G401 (cell line): ENCODE measurements at places on chromosomes 16 and 17. TPM values are rescaled to one million over a fixed set of nuclear protein-coding genes. Genes with fewer than 3 reads are reported as not detected.

Gene TUFM
- 98.3 and 136 TPM in 2 replicates for total RNA-seq

DNA sequence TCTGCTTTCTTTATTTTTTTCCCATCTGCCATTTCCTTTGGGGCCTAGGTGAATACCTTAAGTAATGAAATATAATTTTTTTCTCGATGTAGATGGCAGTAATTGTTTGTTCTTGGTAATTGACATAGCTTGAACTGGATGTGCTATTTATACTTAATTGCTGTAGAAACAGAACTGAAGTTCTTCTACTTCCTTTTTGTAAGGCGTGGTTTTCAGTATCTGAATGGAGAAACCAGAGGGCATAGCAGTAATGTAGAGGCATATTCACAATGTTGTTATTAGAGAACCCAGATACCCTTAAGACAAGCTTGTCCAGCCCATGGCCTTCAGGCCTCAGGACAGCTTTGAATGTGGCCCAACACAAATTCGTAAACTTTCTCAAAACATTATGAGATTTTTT is 16.4 kb downstream of the ATP6V0A1 start:
- DNase-seq: no peak

DNA sequence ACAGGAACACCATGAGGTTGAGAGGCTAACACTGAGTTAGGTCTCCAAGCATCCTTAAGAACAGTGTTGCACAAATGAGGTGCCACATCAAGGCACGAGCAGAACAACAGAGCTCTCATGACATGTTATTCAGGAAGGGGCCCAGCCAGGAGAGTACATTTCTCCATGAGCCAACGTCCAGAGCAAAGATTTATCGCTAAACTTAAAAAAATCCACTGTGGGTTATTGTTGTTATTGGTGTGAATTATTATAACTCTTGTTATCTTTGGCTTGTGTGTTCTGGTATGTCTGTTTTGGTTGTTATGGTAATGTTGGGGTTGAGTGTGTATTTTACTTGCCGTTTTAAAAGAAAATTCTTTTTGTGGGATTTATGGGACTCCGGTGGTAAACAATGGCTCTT is 68.9 kb upstream of the MSI2 start:
- DNase-seq: no peak

DNA sequence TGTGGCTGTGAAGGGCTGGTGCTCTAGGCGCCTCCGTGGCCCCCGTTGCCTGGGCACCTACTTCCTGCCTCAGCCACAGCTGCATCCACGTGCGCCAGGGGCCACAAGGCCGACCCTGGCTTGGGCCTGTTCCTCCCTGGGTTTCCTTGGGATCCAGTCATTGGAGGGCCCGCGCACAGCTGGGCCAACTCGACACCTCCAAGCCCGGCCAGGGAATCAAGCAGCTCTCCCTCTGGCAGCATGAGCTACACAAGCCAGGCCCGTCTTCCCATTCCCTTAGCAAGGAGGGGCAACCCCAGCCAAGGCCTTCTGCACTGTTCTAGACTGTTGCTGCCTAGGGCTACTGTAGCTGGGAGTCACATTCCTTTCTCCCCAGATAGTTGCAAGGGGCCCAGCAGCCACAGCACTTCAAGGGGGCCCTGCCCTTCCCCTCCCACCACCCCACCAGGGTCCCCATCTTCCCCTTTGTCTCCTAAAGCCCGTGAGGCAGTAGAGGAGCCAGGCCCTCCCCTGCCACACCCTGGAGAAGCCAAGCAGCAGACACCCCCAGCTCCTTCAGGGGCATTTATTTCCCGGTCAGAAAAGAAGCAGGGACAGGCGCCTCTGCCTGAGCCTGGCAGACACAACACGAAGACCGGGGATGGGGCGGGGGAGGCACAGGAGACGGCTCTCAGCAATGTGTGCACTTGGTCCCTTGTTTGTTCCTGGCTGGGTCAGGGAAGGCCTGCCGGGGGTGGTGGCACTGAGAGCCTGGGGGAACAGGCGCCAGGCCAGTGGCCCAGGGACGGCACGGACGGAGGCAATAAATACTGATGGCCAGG is 3.8 kb downstream of the ARHGDIA start:
- DNase-seq: peak; percentile 35

DNA sequence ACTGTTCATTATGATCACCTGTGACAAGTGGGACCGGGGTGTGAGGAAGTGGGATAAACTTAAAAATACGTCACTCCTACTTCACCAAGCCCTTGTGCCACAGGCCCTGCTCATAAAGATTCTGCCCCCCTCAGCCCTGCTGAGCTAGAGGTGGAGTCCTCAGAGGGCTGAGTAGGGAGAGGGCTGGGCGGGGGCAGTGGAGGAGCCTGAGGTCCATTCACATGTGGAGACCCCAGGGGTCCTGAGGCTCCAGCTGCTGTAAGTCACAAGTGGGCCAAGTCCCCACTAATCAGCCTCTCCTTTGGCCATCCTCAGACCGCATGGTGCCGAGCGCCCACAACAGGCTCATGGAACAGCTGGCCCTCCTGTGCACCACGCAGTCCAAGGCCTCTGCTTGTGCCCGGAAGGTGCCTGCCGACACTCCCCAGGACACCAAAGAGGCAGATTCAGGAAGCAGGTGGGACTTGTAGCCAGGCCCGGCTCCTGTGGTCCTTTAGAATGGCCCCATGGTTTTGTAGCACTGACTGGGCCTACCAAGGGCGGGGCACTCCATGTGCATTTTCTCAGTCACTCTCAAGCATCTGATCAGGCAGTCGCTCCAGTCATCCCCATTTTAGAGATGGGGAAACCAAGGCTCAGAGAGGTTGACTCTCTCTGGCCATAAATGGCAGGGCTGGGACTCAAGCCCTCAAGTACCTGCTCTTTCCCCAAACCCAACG is 10.4 kb downstream of the DNAAF8 start:
- DNase-seq: no peak

DNA sequence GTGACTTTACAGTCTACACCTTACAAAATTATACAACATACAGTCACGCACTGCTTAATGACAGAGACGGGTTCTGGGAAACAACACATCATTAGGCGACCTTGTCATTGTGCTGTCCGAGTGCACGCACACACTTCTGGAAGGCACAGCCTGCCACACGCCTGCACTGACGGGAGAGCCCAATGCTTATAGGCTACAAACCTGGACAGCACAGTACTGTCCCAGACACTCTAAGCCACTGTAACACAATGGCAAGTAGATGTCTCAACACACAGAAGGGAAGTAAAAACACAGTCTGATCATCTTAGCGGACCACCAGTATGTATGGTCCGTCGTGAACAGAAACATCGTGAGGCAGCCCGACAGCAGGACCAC is 29.8 kb downstream of the KLHDC4 start:
- no peak for DNase-seq

- DNase-seq: no peak
These were observed 2.6 kb upstream of the HOXB5 start for GRCh38 chr17:48596000-48596734.

GRCh38 chr17:10748531-10749181 is 18.8 kb upstream of the TMEM220 start:
- DNase-seq: no peak

Gene GRAP
- total RNA-seq: 1.3 and 5.2 TPM in 2 replicates

DNA sequence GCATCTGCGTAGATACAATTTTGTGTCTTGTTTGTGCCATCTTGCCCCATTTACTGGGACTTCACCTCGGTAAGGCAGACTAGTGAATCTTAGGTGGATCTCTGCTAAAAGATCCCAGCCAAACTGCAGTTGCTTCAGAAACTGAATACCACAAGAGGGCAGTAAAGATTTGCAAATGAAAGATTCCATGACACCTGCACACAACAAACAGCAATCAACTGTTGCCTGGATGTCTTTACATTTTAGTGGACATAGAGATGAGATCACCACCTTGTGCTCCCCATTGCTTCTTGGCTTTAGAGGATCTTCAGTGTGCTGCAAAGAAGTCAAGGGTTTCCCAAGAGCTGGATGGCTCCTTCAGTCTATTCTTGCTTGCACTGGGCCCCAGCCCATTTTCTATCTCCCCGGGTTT is 119.2 kb upstream of the CACNG5 start:
- peak; percentile 85 for DNase-seq

DNA sequence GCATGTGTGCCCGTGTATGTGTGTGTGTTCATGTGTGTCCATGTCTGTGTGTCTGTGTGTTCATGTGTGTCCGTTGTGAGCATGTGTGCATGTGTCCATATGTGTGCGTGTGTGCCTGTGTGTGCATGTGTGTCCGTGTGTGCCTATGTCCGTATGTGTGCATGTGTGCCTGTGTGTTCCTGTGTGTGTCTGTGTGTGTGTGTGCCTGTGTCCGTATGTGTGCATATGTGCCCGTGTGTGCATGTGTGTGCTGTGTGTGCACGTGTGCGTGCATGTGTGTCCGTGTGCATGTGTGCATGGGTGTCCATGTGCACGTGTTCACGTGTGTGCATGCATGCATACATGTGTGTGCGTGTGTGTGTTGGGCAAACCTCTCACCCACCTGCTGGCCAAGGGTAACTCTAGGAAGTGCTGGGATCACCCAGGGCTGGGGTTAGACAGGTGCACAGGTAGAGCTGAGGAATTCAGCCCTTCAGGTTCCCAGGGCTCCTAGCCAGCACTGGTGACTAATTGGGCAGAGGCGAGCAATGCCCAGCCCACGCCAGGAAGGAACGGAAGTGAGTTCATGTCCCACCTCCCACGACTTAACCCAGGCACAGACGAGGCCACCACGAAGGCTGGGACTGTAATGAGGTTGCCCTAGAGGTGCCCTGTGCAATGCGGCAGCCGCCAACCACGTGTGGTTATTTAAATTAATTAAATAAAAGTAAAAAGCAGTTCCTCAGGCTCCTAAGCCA is 8.2 kb upstream of the CSNK1D start:
- DNase-seq: no peak

DNA sequence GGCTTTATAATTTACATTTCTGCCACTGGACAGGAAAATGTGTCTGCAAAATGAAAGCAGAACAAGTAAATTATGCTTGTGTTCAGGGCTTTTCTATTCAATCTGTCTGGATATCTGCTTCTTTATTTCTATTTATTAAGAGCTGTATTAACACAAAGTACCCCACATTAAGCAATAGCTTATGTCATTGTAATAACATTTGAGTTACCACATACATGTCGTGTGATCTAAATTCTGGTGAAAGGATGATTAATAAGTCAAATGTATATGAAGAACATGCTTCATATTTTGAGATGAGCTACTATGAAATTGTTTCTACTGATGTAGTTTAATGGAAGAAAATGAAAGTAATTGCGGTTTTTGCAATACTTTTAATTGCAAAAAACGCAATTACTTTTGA is 238.2 kb downstream of the KCNJ2 start:
- no peak for DNase-seq

Gene ATP1B2
- total RNA-seq: not detected in 2 replicates

GRCh38 chr17:17221329-17221728 is 15.2 kb upstream of the PLD6 start:
- peak; percentile 82 for DNase-seq

DNA sequence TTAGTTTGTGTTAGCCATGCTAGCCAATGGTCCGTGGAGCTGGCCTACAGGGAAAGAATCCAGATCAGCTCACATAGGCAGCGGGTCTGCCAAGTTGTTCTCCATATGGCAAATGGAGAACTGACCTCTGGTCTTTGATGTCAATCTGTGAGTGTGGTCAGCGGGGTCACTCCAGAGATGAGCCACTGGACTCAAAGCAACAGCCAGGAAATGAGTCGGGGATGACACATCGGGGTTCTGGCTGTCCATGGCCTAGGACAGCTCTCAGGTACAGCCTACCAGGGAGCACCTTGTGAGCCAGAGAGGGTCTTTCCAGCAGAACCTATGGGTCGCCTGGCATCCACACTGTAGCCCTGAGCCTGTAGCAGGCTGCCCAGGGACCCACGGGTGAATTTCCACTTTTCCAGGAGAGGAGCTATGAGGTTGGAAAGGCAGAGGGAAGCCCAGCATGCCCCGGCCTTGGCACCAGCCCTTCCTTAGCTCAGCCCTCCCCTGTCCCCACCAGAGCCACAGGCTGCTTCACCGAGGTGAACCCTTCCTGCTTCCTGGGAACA is 203.0 kb upstream of the TNRC6C start:
- DNase-seq: no peak

DNA sequence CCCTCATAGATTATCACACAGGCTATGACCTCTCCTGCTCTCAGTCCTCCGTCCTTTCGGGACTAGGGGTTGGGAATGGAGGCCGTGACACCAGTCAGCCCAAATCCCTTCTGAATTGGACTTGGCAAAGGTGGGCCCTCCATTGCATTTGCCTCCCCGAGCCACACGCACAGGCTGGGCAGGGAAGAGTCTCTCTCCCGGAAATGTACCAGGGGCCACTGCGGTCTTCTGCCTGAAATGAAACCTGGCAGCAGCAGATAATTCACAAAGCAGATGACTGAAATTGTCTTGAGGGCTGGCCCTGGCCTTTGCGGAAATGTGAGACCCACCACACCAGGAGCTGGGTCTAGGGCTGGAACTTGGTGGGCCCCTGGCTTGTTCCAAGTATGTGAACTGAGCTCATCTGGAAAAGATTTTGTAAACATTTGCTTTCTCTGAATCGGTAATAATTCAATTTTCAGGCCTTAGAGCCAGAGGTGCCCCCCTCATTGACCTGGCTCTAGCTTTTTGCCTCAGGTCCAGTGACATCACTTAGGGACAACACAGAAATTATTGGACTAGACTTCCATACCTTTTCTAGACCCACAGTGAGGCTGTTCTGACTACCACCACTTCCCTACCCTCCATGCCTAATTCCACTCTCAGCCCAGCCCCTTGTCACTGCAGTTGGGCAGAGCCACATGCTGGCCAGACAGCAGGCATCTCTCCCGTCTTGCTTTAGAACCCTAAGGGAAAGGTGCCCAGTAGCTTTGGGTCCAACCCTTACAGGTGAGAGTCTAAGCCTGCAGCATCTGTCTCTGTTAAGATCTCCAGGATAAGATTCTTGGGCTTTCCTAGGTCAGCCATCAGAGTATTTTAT is 75.2 kb downstream of the CCDC182 start:
- DNase-seq: no peak

- DNase-seq: no peak
These were observed 178.9 kb downstream of the MYO1D start for GRCh38 chr17:32697728-32698625.
